Hypothalamus (tissue), 51 donors: ENCODE measurements at places on chromosomes 11 and 22.
A peak's percentile ranks its signal among the peaks of the same experiment; 100 is the strongest.

DNA sequence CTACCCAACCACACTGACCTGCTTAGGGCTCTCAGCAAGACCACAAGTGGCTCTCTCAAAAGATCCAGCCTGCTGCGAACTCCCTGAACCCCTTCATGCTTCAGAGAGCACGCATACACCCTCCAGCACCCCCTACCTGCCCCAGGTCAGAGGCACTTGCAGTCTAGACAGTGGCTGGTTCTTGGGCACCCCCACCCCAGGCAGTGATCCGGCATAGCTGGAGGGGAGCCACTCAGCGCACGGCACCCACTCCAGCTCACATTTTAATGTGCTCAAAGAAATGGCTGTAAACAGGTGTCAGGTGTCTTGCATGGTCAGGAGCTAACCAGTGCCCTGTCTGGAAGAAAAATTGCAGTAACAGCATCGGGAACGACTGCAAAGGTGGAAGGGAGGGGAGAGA is 140.8 kb downstream of the PKNOX2 start:
- DNase-seq: no peak

DNA sequence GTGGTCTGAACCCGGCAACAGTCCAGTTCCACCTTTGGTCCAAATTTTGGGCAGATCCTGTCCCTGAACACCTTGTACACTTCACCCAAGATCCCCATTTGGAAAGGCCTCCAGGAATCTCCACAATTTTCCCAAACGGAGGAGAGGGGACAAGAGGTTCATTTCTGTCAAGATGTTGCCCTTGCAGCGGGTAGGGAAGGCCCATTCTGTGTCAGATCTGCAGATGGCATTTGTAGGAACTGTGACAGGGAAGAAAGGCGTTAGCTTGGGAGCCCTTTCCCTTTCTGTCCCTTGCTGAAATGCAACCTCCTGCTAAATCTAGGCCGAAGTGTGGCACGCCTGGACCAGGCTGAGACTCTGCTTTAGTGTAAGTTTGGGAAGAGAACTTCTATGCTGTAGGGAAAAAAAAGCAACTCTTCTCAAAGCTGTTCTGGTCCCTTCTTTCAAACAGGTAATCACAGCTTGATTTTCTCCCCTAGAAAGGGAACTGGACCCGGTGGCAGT is 86.0 kb downstream of the SCN3B start:
- DNase-seq: no peak

GRCh38 chr11:35288817-35289541 is 130.4 kb downstream of the SLC1A2 start:
- DNase-seq: no peak

DNA sequence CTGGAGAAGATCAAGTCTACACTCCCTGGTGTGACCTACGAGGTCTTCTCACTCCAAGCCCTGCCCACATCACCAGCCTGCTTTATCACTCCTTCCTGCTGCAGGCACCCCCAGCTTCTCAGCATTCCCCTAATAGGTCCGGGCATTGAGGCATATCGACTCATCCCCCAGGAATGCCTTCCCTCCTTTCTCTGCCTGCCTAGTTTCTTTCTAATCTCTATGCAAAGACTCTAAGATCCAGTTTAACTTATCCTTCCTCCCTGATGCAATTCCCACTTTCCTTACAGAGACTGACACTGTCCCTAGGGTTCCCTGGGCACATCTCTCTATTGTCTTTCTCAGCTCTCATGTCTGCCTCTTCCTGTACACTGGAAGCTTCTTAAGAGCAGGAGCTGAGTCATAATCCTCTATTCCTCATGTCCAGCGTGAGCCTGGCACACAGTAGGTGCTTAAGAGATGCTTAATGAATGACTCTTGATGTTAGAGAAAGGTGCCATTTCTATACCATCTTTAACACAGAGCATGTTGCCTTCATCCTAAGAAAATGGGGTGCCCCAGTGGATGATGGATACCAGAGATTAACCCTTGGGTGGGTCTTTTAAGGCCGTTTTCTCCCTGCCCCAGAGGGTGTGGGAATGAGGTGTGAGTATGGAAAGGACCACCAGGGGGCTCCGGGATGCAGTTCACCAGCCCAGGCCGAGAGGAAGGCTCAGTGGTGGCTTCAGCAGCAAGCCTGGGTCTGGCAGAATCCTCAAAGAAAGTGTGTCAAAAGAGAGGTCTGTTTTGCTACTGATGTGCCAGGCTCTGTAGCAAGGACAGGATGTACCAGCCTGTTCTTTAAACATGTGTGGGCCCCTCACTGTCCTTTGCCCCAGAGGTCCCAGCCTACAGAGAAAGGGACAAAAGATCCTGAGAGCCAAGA is 34.7 kb downstream of the PARVA start:
- no peak for DNase-seq

- no peak for DNase-seq
These were observed 31.3 kb downstream of the SHANK3 start for GRCh38 chr22:50703726-50704509.

DNA sequence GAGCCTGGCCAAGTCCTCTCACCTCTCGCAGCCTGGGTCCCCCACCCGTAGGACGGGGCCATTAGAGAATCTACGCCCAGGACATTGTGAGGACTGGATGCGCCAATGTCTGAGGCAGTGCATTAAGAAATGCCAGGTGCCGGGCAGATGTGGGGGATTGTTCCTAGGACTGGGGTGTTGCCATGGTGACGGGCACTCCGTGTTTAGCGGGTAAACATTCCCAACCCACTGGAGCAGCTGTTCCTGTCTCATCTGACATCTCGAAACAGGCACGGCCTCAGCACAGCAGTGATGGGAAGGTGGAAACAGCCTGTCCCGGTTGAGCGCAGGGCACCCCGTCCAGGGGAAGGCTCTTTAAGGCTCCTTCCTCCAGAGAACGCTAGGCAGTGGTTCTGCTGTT is 99.6 kb upstream of the RTL6 start:
- no peak for DNase-seq

DNA sequence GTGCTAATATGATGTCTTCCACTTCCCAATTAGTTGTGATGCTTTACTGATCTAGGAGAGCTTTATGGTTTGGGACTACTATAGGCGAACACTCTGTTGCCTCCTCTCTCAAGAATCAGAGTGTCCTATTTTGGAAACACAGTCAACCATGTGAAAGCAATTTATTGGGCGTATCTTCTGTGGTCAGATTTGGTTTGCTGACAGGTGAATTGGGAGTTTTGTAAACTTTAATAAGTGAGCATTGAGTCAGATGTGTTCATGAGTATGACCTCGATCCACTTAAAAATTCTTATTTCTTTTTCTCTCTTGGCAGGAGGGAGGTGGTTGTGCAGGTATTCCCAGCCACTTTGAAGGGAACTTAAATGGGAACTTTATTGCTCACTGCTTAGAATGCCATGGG is 4.4 kb downstream of the CAT start:
- DNase-seq: no peak

DNA sequence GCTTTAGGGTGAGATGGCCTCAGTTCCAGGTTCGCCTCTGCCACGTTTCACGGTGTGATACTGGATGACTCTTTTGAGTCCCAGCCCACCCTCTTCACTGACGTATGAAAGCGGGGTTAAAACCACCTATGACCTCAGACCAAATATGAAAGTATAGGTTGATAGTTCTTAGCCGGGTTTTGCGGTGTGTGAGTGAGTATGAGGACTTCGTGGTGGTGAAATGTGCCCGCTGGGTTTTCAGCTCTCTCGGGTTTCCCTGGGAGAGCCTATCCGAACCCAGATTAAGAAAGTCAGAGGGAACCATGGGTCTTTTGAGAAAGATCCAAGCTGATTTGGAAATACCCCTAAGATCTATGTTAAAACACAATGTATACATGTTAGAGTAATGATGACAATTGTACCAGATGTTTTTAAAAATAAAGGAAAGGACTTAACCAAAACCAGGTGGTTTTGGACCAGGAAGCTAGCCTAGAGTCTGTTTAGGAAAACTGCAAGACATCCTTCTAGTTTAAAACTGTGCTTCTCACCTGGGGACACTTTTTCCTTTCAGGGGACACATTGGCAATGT is 25.8 kb upstream of the ST3GAL4 start:
- DNase-seq: no peak

DNA sequence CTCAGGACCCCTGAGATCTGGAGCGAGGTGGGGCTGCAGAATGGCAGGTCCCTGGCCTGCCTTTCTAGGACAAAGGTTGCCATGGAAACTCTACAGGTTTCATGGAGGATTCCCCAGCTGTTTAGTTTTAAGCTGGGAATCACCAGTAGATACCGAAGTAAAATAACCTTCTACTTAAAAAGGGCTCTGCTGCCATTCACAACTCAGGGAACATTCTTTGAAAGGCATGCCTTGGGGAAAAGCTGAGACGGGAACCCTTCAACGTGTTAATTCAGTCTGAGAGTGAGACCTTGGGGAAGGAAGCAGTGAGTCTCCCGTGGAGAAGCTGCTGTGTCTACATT is 493.3 kb downstream of the BRD1 start:
- DNase-seq: no peak

GRCh38 chr22:39292561-39293074 is 26.8 kb downstream of the RPL3 start:
- peak; percentile 6 for DNase-seq

DNA sequence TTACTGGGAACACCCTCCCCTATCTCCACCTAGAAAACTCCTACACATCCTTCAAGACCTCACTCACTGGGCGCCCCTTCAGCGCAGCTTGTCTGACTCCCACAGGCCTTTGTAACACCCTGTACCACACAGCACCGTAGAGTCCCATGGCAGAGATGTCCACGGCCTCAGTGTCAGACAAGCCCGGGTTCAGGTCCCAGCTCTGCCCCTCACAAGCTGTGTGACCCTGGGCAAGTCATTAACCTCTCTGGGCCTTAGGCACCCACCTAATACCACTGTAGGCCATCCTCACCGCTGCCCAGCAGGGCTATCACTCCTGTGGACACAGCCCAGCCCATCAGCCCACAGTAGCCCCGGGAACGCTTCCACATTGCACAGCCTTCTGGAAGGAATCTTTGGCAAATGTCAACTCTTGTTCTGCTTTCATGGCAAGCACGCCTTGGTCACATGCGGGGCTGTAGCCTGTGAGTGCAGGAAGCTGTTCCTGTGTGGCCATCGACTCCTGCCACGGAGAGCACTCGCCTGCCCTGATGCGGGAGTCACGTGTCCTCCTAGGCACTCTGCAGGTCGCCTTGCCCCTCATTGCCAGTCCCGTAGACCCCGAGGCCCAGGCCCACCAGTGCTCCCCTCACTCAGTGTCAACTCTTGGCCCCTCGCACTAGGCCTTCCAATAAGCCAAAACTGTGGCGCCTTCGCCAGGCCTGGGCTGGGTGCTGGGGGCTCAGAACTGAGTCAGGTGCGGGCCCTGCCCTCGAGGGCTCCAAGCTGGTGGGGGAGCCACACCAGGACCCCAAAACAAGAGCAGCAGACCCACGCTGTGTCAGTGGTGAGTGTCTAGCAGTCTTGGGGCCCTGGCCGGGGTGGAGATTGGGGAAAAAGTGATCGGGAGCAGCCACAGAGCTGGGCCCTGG is 32.9 kb upstream of the RFPL3 start:
- no peak for DNase-seq

DNA sequence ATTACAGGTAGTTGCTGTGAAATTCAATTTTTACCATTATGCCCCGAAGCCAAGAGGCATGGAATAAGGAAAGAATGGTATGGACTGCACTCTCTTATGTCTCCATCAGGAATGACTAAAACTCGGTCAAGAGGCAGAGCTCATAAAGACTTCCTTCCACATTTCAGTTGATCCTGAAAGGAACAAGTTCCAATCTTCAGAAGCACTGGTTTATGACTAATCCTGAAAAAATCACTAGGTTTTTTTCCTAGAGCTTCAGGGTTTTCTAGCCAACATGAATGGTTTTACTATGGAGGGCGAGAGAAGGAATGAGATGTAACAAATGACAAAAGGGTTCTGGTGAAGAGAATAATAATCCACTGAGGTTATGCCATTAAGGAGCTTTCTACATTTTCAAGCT is 832.2 kb downstream of the NTM start:
- DNase-seq: no peak

DNA sequence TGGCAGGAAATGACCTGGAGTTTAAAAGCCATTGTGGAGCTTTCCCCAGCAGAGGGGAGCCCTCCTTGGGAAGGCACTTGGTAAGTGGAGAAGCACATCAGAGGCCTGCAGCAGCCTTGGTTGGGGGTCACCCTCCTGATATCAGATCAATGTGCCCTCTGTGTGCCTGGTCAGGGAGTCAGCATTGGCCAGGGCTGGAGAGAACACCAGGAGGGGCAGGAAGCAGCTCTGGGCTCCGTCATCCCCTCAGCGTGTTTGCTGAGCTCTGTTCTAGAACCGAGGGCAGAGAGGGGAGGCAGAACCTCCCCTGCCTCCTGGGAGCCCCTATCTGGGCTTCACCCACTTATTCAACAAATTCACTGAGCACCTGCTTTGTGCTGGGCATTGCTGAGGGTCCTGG is 846.0 kb downstream of the TBC1D22A start:
- no peak for DNase-seq

DNA sequence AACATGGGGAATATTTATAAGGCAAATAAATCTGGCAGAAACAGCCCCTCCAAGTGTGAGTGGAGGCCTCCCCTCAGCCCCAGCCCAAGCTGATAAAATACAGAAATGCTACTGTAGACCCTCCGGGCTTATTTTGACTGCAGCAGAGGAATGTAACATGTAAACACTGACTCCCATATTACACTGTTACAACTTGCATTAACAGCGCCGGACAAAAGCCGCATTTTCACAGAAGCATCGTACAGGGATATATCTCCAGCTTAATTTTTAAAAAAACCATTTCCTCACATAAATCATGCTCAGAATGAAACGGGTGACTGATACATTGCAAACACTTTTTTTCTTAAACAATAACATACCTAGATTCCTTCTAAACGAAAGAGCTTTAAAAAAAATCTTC is 36.6 kb upstream of the COMT start:
- no peak for DNase-seq

DNA sequence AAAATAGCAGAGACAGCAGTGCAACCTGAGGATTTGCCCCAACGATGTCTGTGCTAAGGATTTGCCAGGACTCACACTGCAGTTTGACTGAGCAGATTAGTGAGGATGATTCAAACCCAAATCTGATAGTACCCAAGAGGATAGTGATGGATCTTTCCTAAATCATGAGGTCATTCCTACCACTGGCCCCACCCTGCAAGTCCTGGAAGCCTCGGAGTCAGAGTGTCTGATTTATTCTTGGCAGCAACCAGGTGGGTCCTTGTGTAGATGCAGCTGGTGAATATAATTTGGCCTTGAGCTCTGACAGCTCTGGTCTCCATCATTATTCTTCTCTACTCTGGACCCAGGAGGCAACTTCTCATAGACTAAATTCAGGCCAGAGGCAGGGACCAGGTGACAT is 179.3 kb upstream of the RAG2 start:
- DNase-seq: no peak

- DNase-seq: no peak
These were observed 993 bp downstream of the RELA start for GRCh38 chr11:65661599-65662246.

- DNase-seq: no peak
These were observed 16.8 kb downstream of the ADAMTS15 start for GRCh38 chr11:130465263-130465662.

- DNase-seq: no peak
These were observed 39.0 kb downstream of the IL18BP start for GRCh38 chr11:72037554-72038311.

DNA sequence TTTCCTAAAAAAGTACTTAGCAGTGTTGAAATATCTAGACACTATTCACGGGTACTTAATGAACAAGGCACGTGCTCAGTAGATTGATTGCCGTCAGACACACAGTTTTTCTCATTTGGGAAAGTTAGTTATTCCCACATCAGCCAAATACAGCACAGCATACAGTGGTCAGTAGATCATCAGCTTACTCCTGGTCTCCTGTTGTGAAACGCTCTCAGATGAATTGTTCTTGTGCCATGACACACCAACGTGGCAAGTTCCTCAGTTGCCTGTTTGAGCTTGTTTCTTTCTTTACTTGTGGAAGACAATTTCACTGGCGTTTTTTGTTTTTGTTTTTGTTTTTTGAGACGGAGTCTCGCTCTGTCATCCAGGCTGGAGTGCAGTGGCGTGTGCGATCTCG is 8.6 kb downstream of the TAB1 start:
- no peak for DNase-seq
